Pulmonary artery endothelial cell (primary cell): ENCODE measurements at places on chromosomes 3 and 15.

DNA sequence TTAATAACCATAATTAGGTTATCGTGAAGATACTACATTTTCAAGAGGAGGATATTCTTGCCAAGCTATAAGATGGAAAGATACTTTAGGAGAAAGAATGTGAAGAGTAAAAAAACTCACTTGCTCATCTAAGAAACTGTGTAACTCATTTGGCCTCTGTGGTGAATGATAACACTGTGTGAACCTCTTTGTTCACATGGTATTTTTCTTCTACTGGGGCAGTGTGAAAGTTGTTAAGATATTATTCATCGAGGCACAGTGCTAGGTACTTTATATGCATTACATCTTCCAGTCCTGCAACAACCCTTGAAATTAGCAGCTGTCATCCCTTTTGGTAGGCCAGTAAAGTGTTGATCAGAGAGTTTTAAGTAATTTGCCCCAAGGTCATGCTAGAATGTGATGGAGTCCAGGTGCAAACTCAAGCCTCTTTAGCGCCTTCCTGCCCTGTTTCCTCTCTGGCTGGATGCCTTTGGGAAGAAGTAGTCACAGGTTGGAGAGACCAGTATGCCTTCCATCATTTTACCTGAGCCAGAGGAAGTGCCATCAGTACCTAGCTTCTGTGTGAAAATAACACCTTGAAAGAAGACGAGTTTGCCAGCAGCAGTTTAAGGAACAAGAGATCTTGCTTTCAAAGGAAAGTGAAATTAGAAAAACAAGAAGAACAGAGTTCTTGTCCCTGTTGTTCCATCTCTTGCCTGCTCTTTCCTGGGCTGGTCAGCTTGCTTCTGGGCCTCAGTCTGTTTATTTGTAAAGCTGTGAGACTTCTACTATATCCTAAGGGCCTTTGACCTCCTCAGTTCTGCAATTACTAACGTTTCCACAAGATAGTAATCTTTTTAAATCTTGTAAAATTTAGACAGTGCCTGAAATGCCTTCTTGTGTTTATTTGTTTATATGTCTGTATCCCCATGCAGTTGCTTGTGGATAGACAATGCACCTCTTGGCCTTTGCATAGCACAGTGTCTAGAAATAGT lies 179.3 kb downstream of the FNDC3B start:
- DNase-seq: no peak

GRCh38 chr3:112381673-112382542 lies 49.0 kb downstream of the CD200 start:
- no peak for DNase-seq

- DNase-seq: no peak
These were observed 8.9 kb upstream of the FURIN start for GRCh38 chr15:90859234-90860131.

- no peak for DNase-seq
These were observed 16.2 kb upstream of the BAHD1 start for GRCh38 chr15:40424483-40425115.

DNA sequence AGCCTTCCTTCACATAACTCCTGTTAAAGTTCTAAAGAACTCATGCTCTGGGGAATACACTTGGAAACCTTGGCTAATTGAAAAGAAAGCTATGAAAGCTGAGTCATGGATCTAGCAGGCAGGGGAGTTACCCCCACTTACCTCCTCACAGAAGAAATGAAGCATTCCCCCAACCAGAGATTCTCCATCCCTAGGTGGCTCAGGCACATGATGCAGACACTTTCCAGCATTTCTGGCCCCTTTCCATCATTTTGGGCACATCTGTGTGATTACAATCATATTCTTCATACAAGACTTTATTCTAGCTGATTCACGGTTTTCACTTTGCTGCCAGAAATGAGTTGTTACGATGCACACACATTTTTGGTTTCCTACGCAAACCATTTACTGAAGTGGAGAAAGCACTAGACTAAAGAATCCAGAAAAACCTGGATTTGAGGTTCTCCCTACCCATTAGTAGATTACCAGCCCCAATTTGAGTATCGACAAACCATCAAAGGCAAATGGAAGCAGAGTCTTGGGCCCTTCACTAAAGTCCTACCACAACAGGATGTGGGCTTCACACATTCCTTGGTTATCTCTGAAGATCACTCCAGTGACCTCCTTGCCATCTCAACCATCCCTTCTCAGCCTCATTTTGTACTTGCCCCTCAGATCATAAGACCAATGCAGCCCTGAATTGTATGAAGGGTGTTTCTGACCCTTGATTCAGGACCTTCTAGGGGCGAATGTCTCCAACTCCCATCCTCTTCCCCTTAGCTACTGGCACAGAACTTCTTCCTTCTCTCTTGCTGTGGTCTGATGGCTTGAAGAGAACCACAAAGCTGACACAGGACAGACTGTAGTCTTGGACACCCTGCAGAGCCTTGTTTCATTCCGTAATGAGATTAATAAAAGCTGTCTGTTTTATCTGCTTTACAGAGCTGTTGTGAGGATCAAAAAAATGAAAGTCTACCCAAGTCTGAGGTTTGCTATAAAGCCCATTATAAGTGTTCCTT lies 42.5 kb upstream of the SNRK start:
- no peak for DNase-seq

DNA sequence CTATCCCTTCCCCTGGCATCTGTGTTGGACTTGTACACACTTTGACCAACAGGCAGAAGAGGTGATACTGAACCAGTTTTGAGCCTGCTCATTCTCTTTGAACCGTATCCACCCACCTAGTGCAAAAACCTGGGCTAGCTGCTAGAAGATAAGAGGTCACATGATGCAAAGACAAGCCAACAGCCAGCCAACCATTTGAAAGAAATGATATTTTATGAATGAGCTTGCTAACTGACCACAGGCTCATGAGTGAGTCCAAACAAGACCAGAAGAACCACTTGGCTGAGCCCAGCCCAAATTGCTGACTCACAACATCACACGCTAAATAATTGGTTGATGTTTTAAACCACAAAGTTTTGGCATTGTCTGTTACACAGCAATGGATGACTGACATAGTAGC lies 74.0 kb upstream of the CTNNB1 start:
- no peak for DNase-seq

GRCh38 chr3:43998836-43999727 lies 242.6 kb upstream of the TOPAZ1 start:
- DNase-seq: no peak

DNA sequence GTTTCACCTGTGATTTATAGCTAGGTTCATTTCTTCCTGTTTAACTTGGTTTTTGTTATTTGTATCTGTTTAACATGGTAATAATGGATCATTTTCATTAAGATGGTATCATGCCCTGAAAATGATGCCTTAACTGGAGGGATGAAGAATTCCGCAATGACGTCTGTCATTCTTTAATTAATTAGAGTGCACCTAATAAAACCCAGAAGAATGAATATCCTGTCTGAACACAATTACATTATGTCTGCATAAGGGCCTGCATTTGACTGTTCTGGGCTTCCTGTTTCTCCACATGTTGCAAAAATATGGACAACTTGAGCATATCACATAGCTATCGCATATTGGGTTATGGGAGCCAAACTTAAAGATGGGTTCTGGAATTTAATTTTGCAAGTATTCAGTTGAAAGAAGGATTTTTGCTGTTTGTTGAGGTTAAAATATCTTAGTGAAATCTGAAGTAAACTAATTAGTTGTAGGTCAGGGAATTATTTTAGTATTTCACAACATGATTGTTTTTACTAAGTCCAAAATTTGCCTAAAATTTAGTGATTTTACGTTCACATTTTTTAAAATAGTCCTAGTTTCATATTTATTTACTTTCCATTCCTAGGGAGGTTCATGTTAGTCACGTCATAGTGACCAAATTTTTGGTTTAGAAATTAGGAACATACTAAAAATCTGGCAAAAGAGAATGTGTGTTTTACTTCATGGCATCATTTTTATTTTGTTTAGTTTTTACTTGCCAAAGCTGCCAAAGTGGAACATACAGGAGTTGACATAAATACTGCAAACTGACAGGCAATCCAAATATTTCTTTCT lies 321.0 kb upstream of the TGFBR2 start:
- DNase-seq: no peak

DNA sequence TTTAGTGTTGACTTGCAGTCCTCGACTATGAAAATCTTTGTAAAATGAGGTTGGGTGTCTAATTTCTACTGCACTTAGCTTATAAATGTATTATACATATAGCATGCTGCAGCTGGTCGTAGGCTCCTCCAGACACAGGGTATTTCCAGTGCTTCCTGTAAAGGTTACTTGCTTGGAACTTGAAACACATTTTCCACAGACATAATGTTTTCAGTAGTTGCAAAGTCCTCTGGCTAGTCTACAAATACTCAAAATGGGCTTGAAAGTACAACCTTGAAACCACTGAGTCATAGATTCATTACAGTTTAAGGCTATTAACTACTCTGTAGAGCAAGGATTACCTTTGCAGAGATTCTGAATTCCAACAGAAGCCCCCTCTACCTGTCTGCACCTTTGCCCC lies 464.1 kb downstream of the RAP2B start:
- no peak for DNase-seq

GRCh38 chr3:173399044-173399443 lies 1.5 kb downstream of the NLGN1 start:
- DNase-seq: no peak

GRCh38 chr3:26118165-26118564 lies 328.3 kb downstream of the OXSM start:
- no peak for DNase-seq

GRCh38 chr15:70777170-70777926 lies 14.0 kb upstream of the UACA start:
- DNase-seq: no peak

DNA sequence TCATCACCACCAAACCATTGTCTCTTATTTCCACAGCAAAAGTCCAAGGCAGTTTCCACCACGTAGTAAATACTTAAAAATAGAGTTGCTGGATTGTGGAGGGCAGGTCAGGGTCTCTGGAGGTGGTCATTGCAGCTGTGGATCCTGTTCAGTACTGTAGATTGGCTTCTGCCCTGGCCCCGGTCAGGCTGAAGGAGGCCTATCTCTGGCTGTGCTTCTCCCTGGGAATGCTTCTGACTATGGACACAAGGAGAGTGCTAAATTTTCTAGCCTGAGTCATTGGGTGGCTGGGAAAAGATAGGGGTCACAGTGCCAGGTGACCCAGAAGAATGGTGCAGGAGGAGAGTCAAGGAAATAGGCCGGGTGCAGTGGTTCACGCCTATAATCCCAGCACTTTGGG lies 26.3 kb upstream of the GMPPB start:
- DNase-seq: no peak

DNA sequence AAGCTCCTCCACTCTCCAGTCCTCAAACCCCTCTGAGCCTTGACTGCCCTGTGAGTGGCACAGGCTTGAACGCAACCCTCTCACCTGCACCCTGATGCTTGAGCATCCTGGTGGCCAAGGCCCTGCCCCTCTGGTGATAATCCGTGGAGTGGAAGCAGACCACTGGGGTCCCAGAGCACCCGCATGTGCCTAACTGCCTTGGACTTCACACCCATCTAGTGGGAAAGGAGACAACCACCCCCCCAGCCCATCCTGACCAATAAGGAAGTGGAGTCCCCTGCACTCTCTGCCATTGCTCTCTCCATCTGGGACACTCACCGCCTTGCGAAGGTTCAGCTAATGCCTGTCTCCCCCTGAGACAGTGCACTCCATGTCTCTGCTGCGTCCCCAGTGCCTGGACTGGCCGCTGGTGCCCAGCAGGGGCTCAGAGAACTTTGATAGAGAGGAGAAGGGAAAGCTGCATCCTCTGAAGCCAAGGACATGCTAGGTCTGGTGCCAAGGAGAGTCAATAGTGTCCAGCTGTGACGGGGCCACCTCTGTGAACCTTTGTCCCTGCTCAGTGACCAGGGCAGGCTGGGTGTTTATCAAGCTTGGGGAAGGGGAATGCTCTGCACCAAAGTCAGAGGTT lies 3.4 kb downstream of the KLF15 start:
- no peak for DNase-seq

- DNase-seq: no peak
These were observed 39.9 kb downstream of the FEM1B start for GRCh38 chr15:68317281-68318007.

- DNase-seq: no peak
These were observed 34.4 kb upstream of the TNIK start for GRCh38 chr3:171494457-171495109.

DNA sequence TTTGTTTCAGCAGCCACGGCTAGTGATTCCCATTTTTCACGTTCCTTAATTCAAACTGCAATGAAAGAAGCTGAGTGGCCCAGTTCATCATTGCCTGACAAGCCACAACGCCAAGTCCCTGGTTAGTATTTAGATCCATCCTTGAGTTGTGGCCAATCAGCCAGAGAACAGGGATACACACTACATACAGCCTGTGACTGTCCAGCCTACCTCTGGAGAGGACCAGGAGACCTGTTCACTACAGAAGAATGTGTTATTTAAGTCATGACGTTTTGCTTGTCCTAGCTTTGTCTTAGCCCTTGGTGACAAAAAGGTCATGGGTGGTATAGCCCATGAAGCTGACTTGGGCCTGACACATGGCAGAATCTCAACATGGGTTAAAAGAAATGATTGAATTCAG lies 2.7 kb upstream of the TPM1 start:
- DNase-seq: no peak

DNA sequence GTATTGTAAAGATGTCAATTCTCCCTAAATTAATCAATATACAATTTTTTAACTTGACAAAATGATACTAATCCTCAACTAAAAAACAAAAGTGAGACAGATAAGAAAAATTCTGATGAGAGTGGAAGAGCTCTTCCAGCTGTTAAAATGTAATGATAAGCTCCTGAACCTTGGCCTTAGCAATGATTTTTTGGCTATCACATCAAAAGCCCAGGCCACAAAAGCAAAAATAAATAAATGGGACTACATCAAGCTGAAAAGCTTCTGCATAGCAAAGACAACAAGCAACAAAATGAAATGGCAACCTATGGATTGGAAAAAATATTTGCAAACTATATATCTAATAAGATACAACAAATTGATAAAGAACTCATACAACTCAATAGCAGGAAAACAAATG lies 24.0 kb upstream of the SRPRB start:
- DNase-seq: no peak

DNA sequence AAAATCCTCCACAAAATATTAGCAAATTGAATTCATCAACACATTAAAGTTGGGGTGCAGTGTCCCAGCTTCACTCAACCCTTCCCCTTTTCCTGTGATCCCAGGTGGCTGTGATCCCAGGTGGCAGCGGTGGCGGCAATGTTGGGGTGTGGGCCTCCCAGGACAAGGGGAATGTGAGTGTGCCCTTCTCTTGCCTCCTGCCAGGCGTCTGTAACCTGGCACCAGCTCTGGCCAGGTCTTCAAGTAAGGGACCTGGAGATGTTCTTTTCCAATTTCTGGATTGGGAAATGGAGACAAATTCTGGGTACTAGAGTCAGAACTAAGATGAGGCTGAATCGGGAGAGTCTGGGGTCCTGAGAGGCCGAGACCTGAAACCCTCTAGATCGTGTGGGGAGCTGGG lies 20.1 kb downstream of the GOLGA6A start:
- no peak for DNase-seq

DNA sequence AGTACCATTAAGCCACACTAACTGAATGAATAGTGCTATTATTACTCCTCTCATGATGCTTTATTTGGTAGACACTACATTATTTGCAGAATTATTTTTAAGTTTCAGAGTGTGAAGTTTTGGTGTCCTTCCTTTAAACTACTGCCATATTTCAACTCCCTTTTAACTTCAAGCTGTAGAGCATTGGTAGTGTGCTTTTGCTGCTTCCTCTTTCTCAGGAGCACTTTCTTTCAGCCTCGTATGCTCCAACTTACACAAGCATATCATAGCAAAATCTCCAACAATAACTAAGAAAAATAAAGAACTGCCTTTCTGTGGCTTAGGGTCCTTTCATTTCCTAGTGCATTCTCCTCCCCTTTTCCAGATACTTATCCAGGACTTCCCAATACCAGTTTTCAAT lies 476.4 kb upstream of the AGTR1 start:
- no peak for DNase-seq
